Left lobe of liver (tissue), 2 donors: ENCODE measurements at places on chromosomes 7 and 10.
A peak's percentile ranks its signal among the peaks of the same experiment; 100 is the strongest.

- DNase-seq: no peak
Measured at GRCh38 chr10:27646194-27646593, 99.4 kb downstream of the MKX start.

- DNase-seq: no peak
Measured at GRCh38 chr7:130092598-130092997, 22.3 kb downstream of the KLHDC10 start.

GRCh38 chr7:66627881-66628360 is 760 bp upstream of the KCTD7 start:
- DNase-seq: no peak

- no peak for DNase-seq
Measured at GRCh38 chr7:51012569-51013217, 230.0 kb upstream of the GRB10 start.

- no peak for DNase-seq
Measured at GRCh38 chr7:4871056-4871680, 9.3 kb upstream of the PAPOLB start.

DNA sequence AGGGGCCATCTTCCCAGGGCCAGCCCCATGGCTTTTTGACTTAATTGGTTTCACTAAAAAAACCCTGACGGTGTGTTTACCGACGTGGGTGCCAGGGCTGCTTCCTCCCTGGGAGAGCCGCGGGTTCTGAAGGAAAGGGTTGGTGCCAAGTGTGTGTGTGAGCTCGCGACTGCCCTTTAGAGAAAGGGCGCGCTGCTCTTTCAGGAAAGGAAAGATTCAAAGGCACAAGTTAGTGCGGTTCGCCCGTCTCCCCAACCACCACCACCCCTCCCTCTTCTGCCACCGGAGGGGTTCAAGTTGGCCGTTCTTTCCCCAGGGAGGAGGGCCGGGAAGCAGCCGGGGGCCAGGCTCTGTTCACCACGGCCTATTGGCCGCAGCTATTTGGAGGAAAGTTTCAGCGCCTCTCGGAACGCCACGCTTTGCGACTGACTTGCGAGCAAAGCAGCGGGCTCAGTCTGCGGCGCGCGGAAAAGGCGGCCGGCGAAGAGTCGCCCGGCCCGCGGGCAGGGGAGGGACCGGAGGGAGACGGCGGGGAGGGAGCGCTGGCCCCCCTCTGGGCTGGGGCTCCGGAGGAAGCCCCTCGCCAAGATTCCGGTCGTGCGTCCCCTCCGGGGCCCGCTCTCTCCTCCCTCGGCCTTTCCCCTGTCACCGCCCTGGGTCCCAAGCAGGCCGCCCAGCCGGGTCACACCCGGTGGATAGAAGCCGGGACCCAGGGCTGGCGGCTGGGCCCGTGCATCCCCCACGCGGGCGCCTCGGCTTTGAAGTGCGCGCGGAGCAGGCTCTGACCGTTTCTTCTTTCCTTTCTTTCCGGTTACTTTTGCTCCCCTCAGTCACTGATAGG is 165.9 kb upstream of the PPP1R3A start:
- peak; percentile 78 for DNase-seq
